ENCODE measurements at places on chromosomes 6 and 20.

GRCh38 chr6:132381381-132381780 lies 19.9 kb downstream of the MOXD1 start:
- no peak for DNase-seq

DNA sequence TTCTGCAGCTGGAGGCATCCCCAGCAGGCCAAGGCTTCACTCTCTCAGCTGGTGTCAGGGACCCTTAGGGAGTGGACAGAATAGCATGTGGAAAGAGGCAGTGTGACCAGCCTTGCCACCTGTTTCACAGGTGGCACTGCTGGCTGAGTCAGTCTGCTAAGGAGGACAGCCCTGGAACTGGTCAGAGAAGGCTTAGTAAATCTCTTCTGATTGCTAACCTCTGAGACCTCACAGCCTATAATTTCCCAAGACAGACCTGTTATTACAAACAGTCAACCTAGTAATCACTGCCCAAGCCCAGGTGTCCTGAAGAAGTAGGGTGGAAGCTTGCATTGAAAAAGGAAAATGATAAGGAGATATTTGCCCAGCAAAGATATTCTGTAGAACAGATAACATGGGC lies 26.4 kb upstream of the PAQR8 start:
- DNase-seq: peak; percentile 46

DNA sequence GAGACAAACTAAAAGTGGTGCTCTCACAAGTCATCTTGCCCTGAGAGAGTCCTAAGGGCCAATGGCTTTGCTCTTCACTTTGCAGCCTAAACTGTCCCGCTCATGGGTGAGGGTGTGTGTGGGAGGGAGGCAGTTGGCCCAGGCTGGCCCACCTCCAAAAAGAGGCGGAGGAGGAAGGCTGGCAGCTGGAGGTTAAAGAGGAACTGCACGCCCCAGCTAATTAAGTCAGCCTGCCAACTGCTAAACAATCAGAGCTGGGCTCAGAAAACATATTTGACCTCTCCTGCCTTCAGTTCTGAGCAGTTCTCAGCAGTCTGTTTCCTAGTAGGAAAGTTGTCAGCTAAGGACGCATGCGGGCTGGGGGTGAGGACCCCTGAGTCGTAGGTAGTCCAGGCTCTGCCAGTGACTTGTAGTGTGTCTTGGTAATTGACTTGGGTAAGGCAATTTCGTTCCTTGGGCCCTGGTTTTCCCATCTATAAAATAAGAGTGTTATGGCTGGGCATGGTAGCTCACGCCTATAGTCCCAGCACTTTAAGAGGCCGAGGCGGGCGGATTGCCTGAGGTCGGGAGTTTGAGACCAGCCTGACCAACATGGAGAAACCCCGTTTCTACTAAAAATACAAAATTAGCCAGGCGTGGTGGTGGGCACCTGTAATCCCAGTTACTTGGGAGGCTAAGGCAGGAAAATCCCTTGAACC lies 17.0 kb downstream of the GSS start:
- DNase-seq: no peak

DNA sequence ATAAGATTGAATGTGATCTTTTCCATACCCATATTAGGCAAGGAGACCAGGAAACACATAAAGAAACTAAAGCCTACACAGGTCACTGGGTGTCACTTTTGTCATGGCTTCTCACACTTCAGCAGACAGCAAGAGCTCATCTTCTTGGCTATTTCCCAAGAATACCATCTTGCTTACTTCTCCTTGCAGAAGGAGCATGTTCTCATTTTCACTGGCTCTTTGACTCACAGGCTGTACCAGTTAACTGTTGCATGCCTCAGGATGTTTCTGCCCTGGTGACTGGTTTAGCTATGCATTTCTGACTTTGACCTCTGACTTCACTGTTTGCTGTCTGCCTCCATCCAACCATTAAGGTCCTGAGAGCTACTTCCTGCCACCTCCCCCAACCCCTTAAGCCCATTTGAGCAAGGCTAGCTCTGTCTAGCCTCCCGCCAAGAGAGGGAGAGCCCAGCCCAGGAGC lies 40.3 kb upstream of the OGFRL1 start:
- no peak for DNase-seq

- no peak for DNase-seq
These were observed 623.1 kb downstream of the HTR1B start for GRCh38 chr6:76840041-76840745.

All from NCI-H146 (cell line).